ENCODE measurements at places on chromosomes 6 and 20.
A peak's percentile ranks its signal among the peaks of the same experiment; 100 is the strongest.

GRCh38 chr6:154157706-154158105 lies 118.7 kb downstream of the OPRM1 start:
- DNase-seq = no peak

- no peak for DNase-seq
These were observed 182.5 kb downstream of the ATXN1 start for GRCh38 chr6:16578695-16579285.

DNA sequence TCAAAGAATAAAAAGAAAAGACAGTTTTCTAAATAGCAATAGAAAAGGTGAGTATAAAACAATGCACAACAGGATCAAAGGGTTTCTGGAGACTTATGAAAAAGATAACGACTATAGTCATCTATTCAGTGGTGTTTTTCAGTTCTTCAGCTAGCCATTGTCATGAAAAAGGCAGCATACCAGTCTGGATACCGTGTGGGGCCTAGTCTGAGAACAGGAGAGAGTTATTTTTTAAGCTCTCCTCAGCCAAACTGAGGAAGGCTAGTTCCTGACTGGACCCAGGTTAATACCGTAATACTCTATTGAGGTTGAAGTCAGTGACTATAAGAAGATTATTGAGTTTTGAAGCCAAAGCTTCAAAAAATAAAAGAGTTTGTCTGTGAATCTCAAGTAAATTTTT lies 49.5 kb downstream of the PLN start:
- no peak for DNase-seq

DNA sequence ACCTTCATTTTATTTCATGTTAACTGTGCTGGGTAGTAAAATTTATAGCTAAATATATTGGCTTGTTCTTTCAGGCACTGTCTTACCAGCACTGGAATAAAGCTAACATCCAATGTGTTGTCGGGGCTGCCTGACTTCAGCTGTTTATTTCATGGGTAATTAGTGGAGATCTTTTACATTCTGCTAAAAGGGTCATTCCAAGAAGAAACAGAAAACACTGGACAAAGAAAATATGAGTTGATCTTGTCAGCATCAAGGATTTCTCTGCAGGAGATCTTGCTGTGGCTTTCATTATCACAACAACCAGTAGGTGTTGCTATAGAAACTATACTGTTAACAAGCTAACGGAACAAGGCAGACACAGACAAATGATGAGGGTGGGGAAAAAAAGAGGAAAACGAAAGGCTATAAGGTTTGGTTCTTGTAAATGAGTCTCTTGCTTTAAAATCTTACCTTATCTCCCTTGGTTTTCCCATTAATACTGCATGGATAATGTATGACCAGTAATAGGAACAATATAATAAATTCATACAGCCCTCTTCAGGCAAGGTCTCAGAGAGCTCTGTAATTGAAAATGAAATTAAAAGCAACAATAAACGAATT lies 206.8 kb downstream of the SIM1 start:
- DNase-seq = no peak

DNA sequence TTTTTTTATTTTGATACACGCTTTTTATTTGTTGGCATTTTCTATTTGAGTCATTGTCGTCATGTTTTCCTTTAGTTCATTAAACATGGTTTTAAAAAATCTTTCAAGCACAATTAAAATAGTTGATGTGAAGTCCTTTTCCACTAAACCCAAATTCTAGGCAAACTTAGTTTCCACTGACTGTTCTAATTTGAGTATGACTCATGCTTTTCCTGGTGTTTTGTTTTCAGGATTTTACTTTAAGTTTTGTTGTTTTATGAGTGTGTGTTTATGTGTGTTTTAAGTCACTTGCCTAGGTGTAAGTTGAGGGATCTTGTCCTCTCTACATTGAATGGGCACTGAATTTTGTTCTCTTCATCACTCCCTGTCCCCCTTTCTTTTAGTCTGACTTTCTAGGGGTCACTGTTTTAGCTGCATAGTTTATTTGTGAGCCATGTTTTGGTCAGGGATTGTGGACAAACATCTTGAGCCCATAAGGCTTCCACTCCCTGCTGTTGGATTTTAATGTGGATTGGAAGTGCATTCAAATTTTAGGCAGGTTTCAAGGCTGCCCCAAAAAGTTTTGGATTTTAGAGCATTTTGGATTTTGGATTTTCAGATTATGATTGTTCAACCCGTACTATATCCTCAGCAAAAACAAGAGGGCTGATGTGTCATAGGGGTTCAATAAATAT lies 94.8 kb downstream of the CDYL start:
- DNase-seq = no peak

DNA sequence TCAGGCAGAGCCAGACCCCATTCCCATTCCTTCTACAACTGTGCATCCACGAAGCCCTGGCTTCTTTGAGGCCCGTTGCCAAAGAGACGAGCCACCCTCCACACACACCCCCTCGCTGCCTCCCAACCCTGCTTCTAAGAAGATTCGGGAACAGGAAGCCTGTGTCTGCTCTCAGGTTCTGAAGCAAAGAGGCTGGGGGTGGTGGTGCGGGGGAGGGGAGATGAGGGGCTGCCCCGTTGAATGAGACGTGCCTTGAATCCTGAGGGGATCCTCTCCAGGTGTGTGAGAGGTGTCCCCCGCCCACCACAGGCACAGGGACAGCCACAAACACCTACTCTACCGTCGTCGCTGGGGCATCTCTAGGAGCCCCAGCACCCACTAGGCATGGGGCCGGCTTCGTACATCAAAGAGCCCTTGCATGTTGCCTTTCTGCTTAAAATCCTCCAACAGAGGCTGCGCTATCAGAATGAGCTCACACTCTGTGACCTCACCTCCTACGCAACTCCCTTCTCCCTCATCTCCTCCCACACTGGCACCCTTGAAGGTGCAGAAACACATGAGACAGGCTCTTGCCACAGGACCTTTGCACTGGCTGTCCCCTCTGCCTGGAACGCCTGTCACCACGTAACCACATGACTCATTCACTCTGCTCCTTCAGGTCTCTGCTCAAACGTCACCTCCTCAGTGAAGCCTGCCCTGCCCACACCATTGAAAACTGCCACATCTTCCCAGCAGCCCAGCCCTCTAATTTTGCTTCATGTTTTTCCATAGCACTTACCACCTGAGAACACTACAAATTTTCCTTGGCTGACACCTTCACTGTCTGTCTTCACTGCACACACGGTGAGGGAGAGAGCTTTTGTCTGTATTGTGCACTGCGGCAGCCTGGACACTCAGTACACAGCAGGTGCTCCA lies 58.5 kb downstream of the PREX1 start:
- DNase-seq = peak; percentile 32

DNA sequence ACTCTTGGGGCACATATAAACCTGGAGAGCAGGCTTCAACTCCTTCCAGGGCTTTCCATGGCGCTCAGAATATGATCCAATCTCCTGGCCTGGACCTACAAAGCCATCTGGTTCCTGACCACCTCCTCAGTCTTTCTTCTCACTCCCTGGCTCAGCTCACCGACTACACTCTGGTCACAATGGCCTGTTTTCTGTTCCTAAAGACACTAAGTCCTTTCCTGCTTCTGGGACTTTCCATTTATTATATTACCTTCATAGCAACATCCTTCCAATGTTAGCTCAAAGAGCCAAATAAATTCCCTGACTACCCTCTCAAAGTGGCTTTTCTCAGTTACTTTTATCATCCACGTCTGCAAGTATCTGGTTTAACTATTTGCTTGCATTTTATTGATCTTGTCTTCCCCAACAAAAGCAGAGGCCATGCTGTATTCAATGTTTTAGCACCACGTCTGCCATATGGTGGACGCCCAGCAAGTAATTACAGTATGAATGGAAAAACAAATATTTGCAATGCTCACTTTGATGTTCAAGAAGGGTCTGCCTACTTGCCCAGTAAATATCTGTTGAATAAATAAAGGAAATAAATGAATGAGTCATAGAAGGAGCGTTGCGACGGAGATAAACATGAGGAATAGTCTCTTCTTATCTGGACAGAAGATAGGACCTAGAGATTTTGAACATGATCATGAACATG lies 328.4 kb downstream of the ESR1 start:
- peak; percentile 54 for DNase-seq

DNA sequence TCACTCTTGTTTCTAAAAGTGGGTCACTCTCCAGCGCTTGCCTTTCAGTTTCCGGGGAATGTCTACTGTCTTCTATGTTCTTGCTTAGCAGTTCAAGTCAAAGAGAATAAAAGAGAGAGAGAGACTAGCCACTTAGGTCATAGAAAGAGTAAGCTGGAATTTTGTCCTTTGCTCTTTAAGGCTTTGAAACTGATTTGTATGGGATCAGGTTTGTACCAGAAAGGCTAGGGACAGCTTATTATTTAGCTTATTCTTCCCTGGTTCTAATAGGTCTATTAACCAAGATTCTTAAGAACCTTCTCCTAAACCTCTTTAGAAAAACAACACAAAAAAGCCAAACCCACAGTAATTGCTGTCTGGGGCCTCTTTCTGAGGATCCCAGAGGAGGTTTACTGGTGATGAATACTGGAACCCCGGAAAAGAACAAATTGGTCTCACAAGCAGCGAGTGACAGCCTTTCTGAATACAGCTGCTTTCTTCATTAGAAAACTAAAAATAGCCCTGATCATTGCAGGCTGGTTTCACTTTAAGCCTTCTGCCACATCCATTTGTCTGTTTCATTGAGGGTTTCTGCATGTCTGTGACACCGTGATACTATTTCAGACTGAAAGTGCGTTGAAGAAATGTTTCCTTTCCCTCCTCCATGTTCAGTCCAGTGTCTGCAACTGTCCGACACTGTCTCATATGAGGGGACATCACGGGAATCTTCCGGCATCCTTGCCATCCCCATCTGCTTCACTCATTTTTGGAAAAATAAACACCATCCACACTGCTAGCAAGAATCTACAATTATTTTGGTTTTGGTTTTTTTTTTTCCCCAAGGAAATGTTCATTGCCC lies 75.1 kb upstream of the ATXN1 start:
- peak; percentile 10 for DNase-seq

DNA sequence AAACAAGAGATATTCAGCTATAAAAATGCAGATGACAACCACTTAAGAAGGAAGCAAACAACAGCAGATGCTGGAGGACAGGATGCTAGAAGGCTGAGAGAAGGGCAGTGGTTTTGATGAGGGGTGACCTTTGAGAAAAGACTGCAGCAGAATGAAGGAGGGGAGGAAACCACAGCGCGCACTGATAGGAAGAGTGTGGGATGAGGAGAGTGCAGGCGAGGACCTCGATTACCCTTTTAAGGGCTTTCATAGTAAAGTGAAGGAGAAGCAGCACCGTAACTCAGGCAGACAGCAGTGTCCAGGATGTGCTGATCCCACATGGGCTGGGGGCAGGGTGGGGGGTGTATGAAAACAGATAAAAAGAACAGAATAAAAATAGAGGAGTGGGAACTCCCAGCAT lies 19.2 kb downstream of the ZBTB2 start:
- DNase-seq = no peak

DNA sequence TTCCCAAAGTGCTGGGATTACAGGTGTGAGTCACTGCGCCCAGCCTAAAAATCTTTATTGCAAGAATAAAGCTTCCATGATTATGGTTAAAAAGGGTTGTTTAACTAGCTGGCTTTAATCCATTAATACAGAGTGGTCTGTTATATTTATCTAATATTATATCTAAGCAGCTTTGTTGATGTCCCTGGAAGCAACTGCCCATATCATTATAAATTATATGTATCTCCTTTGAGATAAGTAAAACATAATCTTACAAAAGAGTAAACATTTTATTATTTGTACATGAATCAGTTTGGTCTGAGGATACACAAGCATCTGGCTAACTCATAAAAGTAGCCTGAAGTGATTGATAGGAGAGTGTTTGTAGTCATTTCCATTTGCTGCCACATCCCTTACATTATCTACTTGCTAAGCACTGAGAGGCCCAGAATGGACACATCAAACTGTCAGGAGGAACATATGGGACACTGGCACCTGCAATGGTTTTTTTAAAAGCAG lies 46.9 kb downstream of the TRAF3IP2 start:
- no peak for DNase-seq

DNA sequence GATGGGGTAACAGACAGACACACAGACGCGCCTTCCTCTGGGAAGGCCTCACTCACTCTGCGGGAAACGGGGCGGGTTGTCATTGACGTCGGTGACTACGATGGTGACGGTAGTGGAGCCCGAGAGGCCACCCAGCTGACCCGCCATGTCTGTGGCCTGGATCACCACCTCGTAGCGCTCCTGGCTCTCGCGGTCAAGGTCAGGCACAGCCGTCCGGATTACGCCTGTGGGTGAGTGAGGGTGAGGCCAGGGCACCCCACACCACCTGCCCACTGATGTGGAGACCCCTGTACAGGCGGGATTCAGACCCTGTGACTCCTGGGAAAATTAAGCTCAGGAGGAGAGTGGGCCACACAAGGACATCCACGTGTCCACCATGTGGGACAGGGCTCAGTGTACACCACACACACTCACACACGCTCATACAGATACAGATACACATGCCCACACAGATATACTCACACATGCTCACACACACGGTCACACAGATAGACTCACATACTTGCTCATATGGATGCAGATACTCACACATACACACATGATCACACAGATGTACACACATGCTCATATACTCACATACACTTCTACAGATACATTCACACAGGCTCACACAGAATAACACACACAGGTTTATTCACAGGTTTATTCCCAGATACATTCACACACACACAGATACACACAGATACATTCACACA lies 91.4 kb downstream of the CDH22 start:
- no peak for DNase-seq

DNA sequence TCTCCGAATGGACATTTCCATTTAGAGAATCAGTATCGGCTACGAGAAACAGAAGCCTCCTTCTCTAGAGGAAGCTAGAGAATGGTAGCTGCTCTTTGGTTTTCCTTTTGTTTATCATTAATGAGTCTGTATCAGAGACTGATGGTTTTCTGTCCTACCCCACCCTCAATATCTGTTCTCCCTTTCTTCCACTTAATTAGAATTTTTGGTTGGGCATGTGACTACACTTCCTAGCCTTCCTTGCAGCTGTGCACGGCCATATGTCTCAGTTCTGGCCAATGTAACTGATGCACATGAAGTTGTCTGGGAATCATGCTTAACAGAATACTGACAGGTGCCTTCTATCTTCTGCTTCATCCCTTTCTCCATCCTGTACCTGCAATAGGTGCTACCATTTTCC lies 19.0 kb downstream of the RNF24 start:
- DNase-seq = no peak

DNA sequence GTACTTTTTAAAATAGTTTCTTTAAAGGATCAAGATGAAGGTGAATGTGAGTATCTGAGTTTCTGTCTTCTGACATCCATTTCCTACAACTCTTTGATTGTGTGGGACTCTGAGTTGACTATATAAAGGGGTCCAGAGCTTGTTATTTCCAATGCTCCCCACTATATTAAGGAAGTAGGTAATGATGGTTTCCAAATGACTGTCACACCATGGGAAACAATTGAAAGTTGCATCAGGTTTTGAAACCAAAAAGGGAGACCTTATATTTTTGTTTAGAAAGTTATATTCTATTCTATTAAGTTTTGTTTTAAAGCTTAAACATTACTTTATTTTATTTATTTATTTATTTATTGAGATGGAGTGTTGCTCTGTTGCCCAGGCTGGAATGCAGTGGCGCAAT lies 11.2 kb downstream of the CASS4 start:
- DNase-seq = no peak

- DNase-seq = no peak
These were observed 81.7 kb downstream of the PREP start for GRCh38 chr6:105321207-105321606.
